ENCODE measurements at places on chromosomes 2 and 18.

DNA sequence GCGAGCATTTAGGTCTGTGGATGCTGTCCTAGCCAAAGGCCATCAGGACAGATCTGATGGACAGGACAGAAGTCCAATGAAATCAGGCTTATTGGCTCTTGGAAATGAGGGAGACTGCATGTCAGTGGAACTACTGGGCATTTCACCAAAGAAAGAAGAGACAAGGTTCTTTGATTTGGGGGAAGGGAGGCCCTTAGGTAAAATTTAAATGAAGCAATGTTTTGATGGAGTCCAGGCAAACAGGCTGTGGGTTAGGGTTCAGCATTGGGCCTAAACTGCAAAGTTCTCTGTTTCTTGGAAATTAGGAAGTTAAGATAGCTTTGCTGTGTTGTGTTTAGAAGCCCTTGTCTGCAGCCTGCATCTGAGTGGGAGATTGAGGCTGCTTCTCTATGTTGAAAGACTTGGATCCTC, 31.6 kb upstream of the RNF149 start:
- DNase-seq: peak; percentile 74

DNA sequence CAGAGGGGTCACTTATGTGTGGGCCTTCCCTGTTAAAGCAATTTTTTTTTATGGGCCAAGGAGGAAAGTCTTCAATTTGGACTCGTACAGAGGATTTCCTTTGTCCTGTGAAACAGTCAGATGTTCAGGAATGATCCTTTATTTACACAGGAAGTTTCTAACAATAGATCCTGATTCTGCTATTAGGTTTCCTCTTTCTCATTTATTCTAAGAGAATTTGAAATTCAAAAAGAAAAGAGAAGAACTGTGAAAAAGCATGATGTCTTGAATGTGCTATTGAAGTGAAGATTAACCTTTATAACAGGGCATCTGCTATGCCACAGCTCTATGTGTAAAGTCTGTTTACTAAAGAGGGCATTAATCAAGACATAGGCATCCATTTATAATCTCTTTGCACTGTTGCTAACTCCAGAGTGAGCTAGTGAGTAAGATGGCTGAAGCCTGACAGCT, 105.3 kb upstream of the FAM98A start:
- no peak for DNase-seq

GRCh38 chr2:176560296-176560695, 291.1 kb downstream of the MTX2 start:
- no peak for DNase-seq

- peak; percentile 33 for DNase-seq
These were observed 31.8 kb upstream of the INPP4A start for GRCh38 chr2:98412751-98413458.

DNA sequence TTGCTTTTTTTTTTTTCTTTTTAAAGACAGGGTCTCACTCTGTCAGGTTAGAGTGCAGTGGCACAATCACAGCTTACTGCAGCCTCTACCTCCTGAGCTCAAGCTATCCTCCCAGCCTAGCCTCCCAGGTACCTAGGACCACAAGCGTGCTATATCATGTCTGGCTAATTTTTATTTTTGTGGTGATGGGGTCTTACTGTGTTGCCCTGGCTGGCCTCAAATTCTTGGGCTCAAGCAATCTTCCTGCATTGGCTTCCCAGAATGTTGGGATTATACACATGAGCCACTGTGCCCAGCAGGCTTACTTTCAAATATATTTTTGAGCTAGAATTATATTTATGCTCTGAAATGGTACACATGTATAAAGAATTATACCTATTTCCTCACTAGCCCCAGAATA, 53.4 kb upstream of the GAREM2 start:
- DNase-seq: no peak

DNA sequence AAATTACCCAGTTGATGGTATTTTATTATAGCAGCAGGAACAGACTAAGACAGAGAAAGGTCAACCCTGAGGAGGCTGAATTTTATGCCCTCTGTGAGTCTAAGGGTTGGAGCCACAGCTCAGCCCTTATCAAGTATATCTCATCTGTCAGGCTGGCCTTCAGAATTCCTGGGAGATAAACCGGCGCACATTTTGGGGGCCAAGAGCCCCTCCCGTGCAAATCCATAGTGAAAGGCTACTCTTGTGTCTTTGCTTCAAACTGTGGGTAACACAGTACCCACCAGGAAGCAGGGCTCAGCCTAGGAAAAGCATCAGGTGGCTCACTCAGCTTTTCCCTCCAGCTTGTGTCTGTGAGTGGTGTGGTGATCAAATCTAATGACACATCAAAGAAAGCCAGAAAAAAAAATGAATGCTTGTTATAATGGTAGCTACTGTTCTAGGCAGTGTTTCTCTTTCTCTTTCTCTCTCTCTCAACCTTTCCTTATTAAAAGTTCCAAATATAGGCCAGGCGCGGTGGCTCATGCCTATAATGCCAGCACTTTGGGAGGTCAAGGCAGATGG, 25.0 kb upstream of the ASXL2 start:
- no peak for DNase-seq

DNA sequence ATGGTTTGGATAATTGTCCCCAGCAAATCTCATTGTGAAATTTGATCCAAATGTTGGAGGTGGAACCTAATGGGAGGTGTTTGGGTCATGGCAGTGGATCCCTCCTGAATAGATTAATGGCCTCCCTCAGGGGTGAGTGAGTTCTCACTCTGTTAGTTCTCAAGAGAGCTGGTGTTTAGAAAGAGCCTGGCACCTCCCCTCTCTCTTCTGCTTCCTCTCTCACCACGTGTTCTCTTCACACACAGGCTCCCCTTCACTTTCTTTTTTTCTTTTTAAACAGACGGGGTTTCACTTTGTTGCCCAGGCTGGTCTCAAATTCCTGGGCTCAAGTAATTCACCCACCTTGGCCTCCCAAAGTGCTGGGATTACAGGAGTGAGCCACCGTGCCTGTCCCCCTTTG, 111.6 kb upstream of the LTBP1 start:
- no peak for DNase-seq

DNA sequence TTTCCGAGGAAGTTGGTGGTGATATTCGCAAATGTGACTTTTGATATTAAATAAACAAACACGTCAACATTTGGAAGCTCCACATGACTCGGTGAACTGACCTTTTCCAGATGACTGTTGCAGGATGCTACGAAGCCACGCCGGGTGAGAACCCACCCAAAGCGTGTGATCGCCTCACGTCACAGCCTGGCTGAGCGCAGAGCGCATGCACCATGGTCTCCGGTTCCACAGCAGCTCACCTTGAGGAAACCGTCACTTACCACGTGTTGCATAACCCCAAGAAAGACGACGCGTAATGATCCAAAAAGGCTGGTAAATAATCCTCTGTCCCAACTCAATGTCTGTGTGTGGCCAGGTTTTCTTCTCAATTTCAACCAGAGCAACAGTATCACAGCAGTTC, 64.5 kb upstream of the CTDP1 start:
- no peak for DNase-seq

GRCh38 chr2:222915092-222915957, 54.5 kb downstream of the ACSL3 start:
- peak; percentile 23 for DNase-seq

DNA sequence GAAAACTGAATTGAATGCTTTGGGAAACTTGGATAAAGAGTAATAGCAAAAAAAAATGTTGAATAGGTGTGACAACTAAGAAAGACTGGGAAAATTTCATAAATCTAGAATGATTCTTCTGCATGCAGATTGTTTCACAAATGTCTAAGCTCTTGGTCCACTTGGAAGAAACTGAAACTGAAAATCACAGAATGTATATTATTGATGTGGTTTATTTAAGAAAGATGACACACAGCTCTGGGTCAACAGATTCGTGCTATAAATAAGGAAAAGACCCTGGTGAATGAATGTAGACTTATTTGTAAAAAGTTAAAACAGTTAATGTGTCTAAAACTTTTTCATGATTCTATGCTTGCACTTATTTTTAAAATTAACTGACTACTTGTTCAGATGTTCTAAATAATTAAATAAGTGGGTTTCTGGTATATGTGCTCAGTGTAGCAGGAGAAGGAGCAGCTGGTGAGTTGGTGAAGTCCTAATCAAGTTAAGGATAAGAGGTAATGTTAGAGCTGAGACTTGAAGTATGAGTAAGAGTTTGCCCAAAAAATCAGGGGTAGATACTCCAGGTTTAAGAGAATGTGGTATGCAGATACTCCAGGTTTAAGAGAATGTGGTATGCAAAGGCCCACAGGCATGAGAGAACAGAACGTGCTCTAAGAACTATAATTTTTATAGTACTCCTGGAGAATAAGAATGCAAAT, 24.5 kb downstream of the UGP2 start:
- DNase-seq: no peak

GRCh38 chr2:184555352-184555751, 43.0 kb upstream of the ZNF804A start:
- no peak for DNase-seq

DNA sequence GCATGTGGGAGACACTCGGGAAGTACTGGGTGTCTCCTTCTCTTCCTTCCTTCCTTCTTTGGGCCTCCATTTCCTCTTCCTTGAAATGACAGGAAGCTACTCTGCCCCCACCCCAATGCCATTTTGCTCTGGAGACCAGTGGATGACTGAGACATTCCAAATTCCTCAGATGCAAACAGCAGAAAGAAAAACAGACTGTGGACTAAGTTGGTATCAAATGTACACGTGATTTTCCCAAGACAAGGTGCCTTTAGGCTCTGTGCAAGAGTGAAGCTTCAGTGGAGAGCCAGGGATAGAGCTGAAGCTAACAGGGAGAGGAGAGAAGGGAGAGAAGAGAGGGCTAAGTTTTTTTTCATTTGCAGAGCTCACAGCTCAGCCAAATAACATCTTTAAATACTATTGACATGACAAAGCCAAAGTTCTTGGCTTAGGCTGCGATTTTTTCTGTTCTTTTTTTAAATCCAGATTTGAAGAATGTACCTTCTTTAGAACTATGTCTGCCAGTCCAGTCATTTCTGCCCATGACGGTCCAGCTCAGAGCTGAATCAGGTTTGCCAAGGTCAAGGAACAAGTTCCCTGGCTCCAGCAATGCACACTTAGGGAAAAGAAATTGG, 84.5 kb upstream of the LCLAT1 start:
- DNase-seq: no peak

- no peak for DNase-seq
These were observed 17.3 kb downstream of the PCARE start for GRCh38 chr2:29057006-29057405.

DNA sequence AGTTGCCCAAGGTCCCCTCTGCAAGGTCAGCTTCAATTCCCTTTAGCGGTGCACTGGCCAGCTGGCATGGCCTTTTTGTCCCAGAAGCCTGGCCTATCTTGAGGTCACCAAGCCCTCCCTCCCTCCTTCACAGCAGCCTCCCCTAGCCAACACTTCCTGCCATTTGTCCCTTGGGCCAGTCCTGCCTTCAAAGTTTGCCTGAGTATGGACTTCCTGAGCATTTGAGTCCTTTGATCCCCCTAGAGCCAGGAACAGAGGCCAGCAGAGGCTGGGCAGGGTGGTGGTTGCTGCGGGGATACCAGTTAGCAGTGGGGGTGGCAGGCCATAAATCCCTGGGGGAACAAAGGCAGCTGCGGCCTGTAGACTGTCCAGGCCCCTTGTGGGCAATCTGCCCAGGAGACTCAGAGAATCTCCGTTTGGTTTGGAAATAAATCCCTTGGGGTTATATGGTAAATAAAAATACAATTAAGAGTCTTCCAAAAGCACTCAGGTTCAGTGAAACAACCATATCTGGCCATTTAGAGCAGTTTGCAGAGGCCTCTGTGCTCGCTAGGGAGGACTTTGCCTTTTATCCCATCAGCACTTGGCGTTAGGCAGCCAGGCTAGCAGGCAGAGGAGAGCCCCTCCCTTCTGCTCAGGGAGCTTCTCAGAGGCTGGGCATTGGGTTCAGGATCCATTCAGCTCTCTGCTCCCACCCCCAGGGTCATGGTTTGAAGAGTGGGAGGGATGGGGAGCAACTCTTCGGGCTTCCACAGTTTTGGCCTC, 3.1 kb upstream of the HES6 start:
- no peak for DNase-seq

- no peak for DNase-seq
These were observed 24.3 kb downstream of the NCK2 start for GRCh38 chr2:105768961-105769452.

- no peak for DNase-seq
These were observed 31.0 kb downstream of the RALB start for GRCh38 chr2:120283649-120284048.

DNA sequence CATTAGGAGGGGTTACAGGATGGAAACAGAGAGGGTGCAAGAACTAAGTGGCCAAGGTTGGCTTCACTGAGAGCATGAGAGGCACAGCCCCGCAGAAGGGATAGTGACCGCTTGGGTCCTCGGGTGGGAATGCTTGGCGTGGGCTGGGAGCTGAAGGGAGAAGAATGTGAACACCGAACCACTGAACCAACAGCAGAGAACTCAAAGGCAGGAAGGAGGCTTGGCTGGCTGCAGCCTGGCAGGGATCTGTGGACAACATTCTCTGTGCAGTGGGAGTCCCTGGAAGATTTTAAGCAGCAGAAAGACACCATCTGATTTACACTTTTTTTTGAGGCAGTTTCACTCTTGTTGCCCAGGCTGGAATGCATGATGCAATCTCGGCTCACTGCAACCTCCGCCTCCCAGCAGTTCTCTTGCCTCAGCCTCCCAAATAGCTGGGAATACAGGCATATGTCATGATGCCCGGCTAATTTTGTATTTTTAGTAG, 33.9 kb downstream of the SOWAHC start:
- DNase-seq: no peak

- DNase-seq: no peak
These were observed 15.8 kb upstream of the IL1RL1 start for GRCh38 chr2:102295566-102295965.

GRCh38 chr2:29519338-29519925, 402.0 kb downstream of the ALK start:
- no peak for DNase-seq

GRCh38 chr2:21356857-21357255, 233.1 kb downstream of the TDRD15 start:
- no peak for DNase-seq

GRCh38 chr18:362311-363290, 94.8 kb upstream of the THOC1 start:
- DNase-seq: no peak

DNA sequence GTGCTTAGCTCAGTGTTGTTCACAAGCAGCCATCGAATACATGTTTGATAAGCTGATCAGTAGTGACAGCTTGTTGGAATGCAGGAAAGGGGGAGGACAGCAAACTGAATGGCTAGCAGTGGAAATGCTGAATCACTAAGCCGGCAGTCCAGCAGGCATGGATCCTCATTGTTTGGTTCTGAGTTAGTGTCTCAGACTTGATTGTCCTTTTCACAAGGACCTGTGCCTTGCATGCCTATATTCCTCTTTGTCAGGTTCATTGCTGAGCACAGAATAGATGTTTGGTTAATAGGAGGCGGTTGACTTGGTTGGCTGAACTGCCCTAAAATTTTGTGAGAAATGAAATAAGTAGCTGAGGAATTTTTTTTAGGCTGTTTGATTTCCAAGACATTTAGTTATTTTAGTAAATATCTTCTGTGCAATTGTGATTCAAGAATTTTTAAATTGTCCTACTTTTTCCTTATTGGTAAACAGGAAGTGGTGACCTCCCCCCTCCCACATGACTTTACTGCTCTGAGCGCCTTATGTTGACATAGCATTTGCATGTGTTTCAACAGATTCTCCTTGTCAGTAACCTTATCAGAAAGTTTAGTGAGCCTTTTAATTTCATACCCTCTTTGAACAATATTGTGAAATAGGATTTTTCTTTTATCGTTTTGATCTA, 21.4 kb upstream of the STON1 start:
- DNase-seq: no peak

- DNase-seq: no peak
These were observed 33.5 kb downstream of the AOX1 start for GRCh38 chr2:200619279-200619678.

- DNase-seq: no peak
These were observed 119.1 kb downstream of the PTGR3 start for GRCh38 chr18:75089748-75090327.

All from CD4-positive, CD25-positive, alpha-beta regulatory T cell (primary cell).